ENCODE measurements at places on chromosomes 6 and 20. TPM values are rescaled to one million over a fixed set of nuclear protein-coding genes. Genes with fewer than 3 reads are reported as not detected.

Gene FBXO30
- total RNA-seq = 9.0 TPM

Gene PRSS35
- total RNA-seq = 0.11 TPM

Gene LIN28B
- not detected for total RNA-seq

Gene BTNL2
- not detected for total RNA-seq

DNA sequence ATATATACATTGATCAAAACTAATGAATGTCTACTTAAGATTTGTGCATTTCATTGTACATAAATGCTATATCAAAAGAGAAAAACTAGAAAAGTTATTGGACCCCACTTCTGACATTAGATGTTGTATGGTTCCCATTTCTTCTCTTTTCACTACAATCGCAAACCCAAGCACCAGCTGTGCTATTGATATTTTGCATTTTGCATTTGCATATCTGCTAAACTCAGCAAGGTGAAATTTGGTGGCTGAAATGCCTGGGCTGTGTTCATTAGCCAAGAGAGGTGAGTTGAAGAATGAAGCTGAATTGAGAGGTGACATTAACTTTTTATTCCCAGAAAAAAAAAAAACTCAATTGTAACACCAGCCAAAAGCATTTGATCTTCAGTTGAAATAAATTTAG lies 232.1 kb upstream of the TENT5A start:
- H3K27me3 ChIP-seq = no peaks in the 10 kb centered on the region
- no peaks in the 10 kb centered on the region for H3K4me1 ChIP-seq
- no peak overlapping the region for H3K27ac ChIP-seq
